Stimulated activated CD4-positive, alpha-beta T cell treated with anti-CD3 and anti-CD28 coated beads, Interleukin-15, amount 100 ng/mL, for 24 hours (primary cell): ENCODE measurements at places on chromosomes 1 and 21.

GRCh38 chr1:20699558-20699957 is 18.2 kb downstream of the KIF17 start:
- no peak for DNase-seq

- peak; percentile 73 for DNase-seq
Observed at GRCh38 chr1:66271216-66271903, 262.6 kb upstream of the SGIP1 start.

DNA sequence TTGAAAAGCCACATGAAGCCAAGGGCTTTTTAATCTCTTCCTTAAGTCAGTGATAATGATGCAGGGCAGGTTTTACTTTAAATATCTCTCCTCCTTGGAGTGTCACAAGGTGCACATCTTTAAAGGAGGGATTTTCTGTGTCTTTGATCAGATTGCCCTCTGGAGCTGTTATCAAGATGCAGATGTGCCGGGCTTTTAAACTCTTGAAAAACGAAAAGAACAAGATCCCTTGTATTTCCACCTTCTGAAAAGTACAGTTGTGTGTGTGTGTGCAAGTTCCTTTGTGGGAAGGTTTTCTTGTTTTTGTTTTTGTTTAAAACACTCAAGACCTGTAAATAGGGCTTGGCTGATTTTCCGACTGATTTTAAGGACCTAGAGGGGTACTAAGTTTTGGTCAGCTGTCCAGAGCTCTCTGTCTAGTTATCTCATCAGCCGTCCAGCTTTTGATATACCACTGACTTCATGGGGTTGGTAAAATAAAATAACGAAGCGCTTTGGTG is 1.6 kb downstream of the MARK1 start:
- no peak for DNase-seq

DNA sequence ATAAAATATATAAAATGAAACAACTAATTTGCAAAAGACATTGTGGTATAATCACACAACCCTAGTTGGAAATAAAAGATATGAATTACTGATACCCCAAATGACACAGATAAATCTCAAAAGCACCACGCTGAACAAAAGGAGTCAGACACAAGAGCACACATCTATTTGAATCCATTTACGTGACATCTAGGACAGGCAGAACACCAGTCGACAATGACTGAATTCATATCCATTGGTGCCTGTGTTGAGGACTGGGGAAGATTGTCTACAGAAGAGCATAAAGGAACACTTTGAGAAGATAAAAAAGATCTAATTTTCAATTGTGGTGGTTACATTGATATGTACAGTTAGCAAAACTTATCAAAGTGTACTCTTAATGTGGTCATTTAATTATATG is 874.1 kb downstream of the LTN1 start:
- no peak for DNase-seq

- no peak for DNase-seq
Observed at GRCh38 chr1:15254559-15254958, 7.5 kb downstream of the FHAD1 start.

DNA sequence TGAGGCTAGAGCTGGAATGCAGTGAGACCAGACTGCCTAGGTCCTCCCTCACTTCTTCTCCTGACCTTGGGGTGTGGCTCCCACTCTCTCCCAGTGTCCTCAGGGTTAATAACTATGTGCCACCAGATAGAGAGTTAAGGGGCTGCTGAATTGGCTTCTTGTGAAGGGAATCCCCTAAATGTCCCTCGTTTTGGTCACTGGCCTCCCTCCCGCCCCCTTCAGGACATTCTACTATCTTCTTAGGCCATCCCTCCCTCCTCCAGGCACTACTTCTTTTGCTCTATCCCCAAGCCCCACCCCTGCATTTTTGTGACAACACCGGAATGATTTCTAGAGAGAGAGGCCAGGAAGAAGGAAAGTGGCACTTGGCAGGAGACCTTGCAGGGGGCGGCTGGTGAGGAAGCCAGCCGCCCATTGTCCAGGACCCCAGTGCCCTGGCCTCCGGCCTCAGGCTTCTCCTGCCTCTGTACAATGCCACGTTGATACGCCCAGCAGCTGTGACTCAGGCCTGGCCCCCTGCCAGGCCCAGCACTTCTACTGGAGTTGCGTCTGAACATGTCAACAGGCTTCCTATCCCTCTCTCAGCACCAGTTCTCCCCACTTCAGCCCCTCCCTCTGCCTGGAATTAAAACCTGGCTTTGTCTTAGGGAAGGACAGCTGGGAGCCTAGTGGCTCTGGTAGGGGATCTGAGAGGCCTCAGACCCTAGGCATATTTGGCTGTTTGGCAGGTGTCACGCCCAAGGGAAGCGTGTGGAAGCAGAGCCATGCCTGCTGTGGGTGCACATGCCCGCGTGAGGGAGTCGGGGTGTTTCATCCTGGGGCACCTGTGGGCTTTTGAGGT is 9.1 kb downstream of the LMNA start:
- peak; percentile 79 for DNase-seq

DNA sequence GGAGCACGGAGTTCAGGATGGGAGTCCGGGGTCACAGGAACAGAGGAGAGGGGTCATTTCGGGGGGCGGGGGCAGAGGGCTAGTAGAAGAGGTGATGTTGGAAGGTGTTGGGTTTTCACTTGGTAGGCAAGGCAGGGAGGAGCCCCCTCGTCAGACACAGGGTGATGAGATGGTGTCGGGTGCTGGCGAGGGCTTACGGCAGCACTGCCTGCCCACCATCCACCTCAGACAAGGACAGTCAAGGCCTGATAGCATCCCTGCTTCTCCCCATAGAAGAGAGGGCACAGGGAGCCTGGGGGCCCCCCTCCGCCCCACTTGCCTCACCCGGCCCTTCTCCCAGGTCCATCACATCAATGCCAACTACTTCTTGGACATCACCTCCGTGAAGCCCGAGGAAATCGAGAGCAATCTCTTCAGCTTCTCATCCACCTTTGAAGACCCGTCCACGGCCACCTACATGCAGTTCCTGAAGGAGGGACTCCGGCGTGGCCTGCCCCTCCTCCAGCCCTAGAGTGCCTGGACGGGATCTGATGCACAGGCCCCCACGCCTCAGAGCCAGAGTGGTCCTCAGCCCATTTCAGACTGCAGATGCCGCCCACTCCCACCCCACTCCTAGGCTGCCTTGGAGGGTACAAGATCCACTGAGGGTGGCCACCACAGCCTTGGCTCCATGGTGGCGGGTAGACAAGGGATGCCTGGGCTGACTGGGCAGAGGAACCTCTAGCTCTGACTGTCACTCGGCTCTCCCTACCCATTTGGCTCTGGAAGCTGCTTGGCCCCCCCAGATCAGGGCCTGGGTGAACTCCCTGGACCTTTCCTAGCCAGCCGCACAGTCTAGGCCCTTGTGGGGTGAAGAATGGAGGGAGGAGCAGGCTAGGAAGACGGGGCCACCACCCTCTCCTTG is 4.3 kb upstream of the MTFR1L start:
- no peak for DNase-seq

DNA sequence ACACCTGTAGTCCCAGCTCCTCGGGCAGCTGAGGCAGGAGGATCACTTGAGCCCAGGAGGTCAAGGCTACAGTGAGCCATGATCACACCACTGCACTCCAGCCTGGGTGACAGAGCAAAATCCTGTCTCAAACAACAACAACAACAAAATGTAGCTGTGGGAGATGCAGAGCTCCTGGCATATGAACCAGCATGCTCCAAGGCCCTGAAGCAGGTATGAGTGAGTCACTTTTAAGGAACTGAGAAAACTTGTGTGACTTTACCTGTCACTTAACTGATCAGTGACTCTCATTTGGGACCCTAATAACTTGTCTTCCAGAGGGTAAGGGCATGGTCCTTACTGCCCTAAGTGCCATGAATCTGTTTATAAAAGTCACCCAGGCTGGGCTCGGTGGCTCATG is 19.4 kb upstream of the TMEM222 start:
- DNase-seq: no peak

- DNase-seq: no peak
Observed at GRCh38 chr21:31526040-31526439, 133.5 kb upstream of the SOD1 start.
